ENCODE measurements at places on chromosomes 7 and 10. TPM values are rescaled to one million over a fixed set of nuclear protein-coding genes. Genes with fewer than 3 reads are reported as not detected.

DNA sequence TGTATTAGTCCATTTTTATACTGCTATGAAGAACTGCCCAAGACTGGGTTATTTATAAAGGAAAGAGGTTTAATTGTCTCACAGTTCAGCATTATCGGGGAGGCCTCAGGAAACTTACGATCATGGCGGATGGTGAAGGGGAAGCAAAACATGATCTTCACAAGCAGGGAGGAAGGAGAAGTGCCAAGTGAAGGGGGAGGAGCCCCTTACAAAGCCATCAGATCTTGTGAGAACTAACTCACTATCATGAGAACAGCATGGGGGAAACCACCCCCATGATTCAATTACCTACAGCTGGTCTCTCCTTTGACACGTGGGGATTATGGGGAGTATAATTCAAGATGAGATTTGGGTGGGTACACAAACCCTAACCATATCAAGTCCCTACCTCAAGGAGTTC, 85.4 kb downstream of the JAZF1 start:
- no peak for DNase-seq

DNA sequence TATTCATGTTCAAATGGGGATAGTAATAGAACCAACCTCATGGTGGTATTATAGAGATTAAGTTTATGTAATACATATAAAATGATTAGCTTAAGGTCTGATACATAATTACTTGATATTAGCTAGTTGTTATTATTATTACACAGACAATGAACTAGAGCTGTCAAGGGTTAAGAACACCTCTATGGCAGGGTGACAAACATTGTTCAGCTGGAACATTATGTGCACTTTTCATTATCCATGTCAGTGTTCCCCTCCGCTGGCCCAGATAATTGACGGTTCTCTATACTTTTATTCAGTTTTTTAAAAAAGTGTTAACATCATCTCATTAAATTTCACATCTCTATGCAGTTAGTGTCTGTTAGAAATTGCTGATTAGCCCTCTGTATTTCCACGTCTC, 142.1 kb downstream of the CDK14 start:
- no peak for DNase-seq

DNA sequence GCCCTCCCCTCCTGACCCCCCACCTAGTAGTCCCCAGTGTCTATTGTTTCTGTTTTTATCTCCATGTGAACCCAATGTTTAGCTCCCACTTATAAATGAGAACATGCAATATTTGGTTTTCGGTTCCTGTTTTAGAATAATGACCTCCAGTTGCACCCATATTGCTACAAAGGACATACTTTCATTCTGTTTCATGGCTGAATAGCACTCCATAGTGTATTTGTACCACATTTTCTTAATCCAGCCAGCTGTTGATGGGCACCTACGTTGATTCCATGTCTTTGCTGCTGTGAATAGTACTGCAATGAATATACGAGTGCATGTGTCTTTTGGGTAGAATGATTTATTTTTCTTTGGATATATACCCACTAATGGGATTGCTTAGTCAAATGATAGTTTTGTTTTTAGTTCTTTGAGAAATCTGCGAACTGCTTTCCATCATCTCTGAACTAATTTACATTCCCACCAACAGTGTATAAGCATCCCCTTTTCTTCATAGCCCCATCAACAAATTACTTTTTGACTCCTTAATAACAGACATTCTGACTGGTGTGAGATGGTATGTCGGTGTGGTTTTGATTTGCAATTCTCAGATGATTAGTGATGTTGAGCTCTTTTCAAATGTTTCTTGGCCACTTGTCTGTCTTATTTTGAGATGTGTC, 128.4 kb upstream of the PHYHIPL start:
- DNase-seq, result no peak

- DNase-seq, result no peak
These were observed 352.7 kb downstream of the FRMD4A start for GRCh38 chr10:13977861-13978532.

- no peak for DNase-seq
These were observed 79.3 kb downstream of the GRID1 start for GRCh38 chr10:86287110-86287793.

GRCh38 chr7:129009437-129009836, 45.5 kb downstream of the TNPO3 start:
- DNase-seq, result no peak

DNA sequence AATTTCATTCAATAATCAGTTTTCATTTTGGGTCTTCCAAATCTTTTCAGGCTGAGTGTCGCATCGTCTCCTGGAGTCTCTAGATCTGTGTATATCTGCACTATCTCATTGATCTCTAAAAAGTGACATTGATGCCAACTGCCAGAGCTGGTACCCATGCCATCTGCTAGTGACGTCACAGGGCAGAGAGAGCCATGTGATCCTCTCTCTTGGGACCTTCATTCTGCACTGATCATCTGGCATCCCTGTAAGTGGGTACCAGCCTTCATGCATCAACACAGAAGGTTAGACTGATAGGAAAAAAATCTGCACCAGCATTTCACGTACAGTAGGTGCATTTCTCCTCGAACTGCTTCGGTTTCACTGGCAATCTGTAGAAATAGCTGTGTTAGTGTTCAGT, at the start of gene NEUROD6:
Gene NEUROD6, minus strand, starts transcription at position 124 of the 400 bp plus-strand sequence. CDS start 1,458 bp downstream, outside the sequence.
- DNase-seq, result no peak

- DNase-seq, result no peak
These were observed 6.5 kb upstream of the CALU start for GRCh38 chr7:128732521-128733277.

- no peak for DNase-seq
These were observed 4.2 kb downstream of the TMEM26 start for GRCh38 chr10:61448841-61449600.

- DNase-seq, result no peak
These were observed 112.3 kb downstream of the ARHGAP12 start for GRCh38 chr10:31816318-31816717.

- DNase-seq, result no peak
These were observed 17.6 kb downstream of the ITGB8 start for GRCh38 chr7:20348125-20348807.

DNA sequence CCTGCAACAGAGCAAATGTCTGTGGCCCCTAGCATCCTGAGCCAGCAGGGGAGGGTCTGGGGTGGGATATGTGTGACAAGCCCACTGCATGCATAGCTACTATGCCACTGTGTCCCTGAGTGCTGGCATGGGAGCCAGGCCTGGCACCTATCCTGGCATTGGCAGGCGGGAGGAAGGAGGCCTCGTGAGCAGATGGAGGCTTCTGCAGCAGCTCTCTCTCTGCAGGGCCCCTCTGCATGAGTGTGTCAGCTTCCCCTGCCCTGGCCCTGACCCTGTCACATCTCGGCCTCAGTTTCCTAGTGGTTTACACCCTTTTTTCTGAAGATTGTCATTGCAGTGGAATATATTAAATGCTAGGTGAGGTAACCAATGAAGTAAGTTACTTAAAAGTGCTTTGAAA, 13.1 kb upstream of the IMPDH1 start:
- DNase-seq, result no peak

DNA sequence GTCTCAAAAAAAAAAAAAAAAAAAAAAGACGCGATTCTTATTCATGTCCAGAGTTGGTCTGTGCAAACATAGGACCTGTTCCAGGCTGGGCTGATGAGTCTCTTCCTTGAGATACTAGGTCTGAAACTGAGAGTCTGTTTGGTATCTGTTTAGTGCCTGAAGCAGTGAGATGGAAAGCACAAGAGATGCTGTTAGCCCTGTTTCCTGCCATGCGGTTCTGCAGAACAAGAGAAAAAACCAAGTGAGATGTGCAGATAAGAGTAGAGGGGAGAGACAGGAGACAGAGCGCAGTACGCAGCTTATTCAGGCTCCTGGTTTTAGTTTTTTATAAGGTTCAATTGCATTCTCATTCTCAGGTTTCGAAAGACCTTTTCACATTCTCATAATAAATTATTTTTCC, 85.8 kb upstream of the PRKCQ start:
- DNase-seq, result no peak

DNA sequence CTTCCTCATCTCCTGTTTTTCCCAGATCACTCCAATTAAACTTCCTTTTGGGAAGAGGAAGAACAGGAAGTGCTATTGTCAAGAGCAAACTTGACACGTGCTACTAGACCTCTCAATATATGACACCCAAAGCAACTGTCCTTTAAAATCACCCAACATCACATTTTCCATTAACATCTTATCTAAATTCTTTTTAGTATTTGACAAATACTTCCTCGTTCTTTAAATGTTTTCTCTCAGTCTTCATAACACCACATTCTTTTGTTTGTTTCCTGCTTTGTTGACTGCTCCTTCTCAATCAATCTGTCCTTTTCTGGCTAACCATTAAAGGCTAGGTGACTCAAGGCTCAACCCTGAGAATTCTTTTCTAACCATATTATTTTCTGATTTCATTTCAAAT, 7.1 kb upstream of the TFPI2 start:
- no peak for DNase-seq

DNA sequence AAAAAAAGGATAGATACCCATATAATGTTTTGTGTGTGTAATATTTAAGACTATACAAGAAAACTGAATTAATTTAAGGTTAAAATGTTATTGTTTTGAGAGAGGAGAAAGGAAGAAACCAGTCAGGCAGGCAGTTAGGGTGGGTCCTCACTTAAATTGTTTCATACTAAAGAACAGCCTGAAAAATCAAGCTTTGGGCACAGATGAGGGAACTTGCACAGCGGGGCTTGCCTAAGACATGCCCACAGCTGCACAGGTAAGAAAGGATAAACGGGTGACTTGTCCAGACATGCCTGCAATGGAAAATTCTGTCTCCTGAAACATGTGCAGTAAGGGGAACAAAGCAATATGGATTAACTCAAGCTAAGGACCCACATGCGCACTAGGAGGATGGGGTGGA, 158.4 kb downstream of the BBS9 start:
- DNase-seq, result no peak

- DNase-seq, result no peak
These were observed 595.5 kb downstream of the REEP3 start for GRCh38 chr10:64116707-64117106.

GRCh38 chr7:148264933-148265557, 325.5 kb upstream of the C7orf33 start:
- peak; percentile 58 for DNase-seq

- DNase-seq, result no peak
These were observed 200.8 kb downstream of the CACNB2 start for GRCh38 chr10:18341055-18341454.

GRCh38 chr10:116183733-116184511, 89.1 kb downstream of the GFRA1 start:
- DNase-seq, result peak; percentile 10

DNA sequence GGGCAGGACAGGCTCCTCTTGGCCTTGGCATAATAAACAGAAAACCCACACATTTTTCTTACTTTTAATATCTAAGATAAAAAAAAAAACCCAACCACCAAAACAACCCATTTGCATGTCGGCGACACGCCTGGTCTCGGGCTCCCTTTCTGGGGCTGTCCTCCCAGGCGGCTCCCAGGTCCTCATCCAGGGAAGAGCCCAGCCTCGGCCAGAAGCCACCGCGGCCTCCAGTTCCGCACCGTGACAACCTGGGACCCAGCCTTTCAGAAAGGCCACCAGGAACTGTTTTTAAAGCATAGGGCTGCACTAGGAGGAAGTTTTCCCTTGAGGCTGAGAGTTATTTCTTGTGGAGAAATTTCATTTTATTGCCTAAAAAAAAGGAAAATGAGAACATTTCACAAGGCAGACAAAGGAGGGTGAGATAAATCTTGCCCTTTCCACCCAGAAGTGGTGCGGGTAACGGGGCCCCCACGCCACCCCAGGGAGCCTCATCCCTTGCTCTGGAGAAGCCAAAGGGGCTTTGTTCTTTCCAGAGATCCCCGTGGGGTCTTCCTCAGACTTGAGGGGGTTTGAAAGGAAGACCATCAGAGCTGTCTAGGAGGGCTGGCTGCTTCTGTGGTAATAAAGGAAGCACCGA, 39.2 kb upstream of the MKRN1 start:
- no peak for DNase-seq

DNA sequence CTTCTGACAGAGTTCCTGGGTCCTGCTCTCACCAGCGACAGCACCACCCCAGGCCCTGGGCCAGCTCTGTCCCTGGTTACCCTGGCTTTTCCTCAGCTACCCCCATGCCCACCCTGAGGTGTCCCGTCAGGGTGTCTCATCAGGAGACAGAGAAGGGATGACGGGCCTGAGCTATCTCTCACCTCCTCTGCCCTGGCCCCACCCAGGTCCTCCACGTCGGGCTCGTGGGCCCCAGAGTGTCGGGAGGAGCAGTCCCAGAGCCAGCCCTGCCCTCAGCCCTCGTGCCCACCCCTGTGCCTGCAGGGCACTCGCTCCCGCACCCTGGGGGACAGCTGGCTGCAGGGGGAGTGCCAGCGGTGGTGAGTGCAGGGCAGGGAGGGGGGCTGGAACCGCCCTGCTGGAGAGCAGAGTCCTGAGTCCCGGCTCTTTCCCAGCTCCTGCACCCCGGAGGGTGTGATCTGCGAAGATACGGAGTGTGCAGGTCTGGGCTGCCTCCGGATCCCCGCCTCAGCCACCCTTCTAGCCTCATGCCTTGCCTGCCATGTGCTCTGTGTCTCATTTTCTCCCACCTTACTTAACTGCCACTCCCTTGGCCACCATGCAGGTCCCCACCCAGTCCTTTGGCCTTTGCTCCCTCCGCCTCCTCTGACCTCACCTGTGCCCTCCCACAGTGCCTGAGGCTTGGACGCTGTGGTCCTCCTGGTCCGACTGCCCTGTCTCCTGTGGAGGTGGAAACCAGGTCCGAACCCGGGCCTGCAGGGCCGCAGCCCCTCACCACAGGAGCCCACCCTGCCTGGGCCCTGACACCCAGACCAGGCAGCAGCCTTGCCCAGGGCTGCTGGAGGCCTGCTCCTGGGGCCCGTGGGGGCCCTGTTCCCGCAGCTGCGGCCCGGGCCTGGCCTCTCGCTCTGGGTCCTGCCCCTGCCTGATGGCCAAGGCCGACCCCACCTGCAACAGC, 16.7 kb upstream of the ZNF862 start:
- DNase-seq, result no peak

- no peak for DNase-seq
These were observed 52.0 kb downstream of the PUS7 start for GRCh38 chr7:105470090-105470489.

DNA sequence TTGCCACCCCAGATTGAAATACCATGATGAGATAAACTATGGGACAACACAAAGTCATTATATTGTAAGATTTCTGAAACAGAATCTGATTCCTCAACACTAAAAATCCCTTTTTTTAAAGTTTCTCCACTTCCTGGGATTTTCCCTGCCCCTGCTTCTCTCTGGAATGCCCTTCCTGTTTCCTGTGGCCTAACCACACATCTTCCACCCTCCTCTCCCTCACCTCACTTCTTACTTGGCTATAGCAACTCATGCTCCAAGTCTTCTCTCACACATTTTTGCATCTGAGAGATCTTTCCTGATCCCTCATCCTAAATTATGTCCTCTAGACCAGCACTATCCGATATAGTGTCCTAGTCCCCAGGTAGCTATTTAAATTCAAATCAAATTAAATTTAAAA, 4.1 kb upstream of the RELN start:
- no peak for DNase-seq

The GPR15LG gene
- total RNA-seq, result not detected

The FOXI2 gene
- not detected for total RNA-seq

The GDF2 gene
- not detected for total RNA-seq

The HOXA2 gene
- not detected for total RNA-seq

The SLC18A2 gene
- total RNA-seq, result 0.02 TPM

The IFIT1 gene
- 123 TPM for total RNA-seq

The C10orf62 gene
- not detected for total RNA-seq

The NPY4R gene
- total RNA-seq, result not detected

The KLF14 gene
- total RNA-seq, result 0.64 TPM

The OPALIN gene
- not detected for total RNA-seq

The OR2A7 gene
- not detected for total RNA-seq

The PAX4 gene
- total RNA-seq, result not detected
